ENCODE measurements at places on chromosomes 11 and 22.

GRCh38 chr22:23893121-23893944, 850 bp upstream of the MIF start:
- no peak for DNase-seq

DNA sequence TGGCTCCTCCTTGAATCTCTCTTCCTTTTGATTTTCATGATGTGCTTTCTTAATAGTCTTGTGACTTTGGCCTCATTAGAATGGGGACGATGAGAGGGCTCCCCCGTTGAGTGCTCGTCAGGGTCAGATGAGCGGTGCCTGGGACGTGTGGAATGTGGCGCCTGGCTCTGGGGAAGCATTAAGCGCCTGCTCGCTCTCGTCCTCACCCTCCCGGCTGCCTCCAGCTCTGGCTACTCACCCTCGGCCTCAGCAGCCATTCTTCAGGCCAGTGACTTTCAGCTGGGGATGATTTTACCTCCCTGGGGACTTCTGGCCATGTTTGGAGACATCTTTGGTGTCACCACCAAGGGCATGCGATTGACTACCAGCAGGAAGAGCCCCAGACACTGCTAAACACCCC, 69.7 kb downstream of the RPS6KA4 start:
- DNase-seq, result no peak

GRCh38 chr11:61542024-61542461, 33.5 kb downstream of the LRRC10B start:
- no peak for DNase-seq

DNA sequence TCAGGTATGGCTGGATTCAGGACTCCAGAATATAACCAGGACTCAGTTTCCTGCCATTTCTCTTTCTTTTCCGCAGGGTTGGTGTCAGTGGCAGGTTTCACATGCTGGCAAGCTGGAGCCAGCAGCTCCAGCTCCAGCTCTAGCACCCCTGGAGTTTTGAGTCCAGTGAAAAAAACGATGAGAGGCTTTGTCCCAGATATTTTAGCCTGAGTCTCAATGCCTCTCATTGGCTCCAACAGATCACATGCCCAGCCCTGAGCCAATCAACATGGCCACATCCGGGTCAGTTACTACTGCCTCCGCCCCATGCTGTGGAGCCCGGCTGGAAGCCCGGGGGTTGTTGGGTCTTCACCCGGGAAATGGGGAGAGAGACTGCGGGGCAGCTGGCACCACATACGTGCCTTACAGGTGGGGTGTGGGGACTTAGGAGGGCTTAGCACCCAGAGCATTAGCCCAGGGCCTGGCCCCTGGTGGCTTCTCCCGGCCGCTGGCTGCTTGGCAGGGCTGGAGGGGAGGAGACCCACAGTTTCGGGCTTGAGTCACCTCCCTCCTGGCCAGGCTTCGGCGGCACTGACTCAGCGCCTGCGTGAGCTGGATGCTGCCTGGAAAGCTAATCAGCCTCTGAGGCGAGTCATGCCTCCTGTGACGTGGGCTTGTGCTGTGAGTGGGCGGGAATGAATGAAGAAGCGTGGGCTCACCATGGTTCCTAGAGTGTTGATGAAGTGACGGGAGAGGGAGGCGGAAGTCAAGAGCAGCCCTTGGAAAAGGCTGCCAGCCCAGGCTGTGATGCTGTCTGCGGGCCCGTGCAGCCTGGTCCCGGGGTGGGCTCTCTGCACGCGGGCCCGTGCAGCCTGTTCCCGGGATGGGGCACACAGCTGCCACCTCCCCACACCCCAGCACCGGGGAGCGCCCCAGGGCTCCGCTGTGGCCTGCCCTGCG, 15.3 kb upstream of the MRTFA start:
- DNase-seq, result peak; percentile 97

DNA sequence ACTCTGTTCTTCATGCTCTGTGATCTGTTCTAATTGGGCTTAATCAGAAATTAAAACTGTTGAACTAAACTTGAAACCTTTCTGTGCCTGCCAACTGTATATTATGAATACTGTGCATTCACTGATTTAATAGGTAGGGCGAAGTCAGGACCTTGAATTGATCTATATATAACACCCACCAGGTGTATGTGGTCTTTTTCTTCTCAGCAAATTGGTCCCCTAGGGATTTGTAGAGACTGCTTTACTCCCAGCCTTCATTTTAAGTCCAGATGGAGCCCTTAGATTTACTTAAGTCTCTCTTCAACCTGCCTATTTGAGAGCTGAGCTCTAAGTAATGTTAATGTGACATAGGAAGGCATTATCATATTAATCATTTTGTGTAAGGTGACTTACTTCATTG, 257.5 kb downstream of the TMEM135 start:
- peak; percentile 92 for DNase-seq

GRCh38 chr22:22410121-22410520, 98.4 kb downstream of the ZNF280B start:
- DNase-seq, result peak; percentile 90

- DNase-seq, result no peak
Measured at GRCh38 chr11:18987454-18988231, 48.4 kb upstream of the MRGPRX1 start.

DNA sequence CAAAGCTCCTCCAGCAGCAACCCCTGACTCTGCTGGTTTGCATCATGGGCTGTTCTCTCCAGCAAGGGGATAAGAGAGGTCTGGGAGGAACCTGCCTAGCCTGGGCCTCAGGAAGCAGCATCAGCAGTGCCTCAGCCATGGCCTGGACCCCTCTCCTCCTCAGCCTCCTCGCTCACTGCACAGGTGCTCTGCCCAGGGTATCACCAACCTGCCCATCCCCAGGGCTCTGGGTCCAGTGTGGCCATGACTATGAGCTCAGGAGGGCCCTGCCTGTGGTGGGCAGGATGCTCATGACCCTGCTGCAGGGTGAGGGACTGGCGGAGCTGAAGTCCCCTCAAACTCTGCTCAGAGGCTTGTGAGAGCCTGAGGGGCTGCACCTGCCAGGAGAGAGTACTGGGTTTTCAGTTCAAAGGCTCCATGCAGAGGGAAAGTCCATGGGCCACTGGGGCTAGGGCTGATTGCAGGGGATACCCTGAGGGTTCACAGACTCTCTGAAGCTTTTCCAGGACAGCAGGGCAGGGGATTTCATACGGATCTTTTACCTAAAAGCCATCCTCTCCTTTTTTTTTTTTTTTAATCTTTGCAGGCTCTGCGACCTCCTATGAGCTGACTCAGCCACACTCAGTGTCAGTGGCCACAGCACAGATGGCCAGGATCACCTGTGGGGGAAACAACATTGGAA, 115.8 kb upstream of the IGLL5 start:
- DNase-seq, result no peak

DNA sequence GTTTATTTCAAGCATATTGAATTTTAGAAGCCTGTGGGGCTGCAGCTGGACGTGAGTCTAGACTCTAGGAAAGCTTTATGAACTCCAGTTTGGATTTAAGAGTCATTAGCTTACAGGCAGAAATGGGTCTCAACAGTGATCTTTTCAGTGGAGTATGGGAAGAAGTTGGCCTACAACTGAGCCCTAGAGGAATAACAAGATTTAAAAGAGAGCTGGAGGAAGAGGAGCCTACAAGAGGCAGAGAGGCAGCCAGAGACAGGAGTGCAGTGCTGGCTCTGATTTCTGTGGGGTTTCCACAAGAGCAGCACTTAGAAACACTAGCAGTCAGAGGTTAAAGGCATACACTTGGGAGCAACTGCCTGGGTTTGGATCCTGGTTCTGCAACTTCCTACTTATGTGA, 17.9 kb downstream of the APOL5 start:
- no peak for DNase-seq

- DNase-seq, result no peak
Measured at GRCh38 chr11:116488836-116489389, 283.9 kb downstream of the BUD13 start.

All from NCI-H2171 treated with DMSO at 0.1 percent for 48 hours (cell line).